ENCODE measurements at places on chromosomes 11 and 22.

DNA sequence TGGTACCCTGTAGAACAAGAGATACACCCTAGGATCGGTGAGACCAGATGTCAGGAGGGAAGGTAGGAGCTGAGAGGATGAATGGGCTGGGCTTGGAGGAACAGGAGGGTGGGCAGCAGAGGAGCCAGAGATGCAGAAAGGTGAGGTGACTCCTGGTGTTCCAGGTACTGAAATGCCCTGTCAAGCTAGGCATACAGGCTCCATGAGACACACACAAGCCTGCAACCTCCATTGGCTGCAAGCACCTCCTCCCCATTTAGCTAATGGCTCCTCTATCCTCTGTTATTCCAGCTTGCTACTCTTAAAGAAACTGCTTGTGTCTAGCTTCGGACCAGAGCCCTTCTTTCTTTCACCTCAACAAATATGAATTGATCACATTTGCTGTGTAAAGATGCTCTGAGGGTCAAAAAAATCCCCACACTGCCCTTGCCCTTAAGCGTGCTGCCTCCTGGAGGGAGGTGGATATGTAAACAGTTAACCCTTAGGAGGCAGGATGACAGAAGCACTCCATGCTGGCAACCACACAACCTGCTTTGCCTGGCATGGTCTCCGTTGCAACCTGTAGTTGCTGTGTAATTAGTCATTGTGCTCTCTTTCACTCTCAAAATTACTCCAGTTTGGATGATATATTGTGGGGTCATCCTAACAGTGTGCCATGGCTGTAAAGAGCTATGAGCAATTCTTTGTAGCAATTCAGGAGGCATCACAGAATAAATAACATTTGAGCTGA lies 156.0 kb downstream of the PKNOX2 start:
- DNase-seq, result no peak

DNA sequence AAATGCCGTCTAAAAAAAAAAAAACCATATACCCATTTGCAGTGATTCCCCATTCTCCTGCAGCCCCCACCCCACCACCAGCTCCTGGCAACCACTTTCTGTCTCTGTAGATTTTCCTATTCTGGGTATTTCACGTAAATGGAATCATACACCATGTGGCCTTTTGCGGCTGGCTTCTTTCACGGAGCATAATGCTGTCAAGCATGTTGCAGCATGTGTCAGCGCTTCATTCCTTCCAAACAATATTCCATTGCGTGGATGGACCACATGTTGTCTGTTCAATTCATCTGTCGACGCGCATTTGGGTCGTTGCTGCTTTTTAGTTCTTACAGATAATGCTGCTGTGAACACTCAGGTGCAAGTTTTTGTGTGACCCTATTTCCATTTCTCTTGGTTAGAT lies 14.8 kb upstream of the EMID1 start:
- no peak for DNase-seq

GRCh38 chr11:78291503-78292108 lies 102.9 kb downstream of the USP35 start:
- DNase-seq, result no peak

GRCh38 chr22:36816636-36817524 lies at the start of gene PVALB:
PVALB (minus strand) TSS chr22:36817035; CDS start chr22:36817005, 30 bp downstream.
- DNase-seq, result no peak

DNA sequence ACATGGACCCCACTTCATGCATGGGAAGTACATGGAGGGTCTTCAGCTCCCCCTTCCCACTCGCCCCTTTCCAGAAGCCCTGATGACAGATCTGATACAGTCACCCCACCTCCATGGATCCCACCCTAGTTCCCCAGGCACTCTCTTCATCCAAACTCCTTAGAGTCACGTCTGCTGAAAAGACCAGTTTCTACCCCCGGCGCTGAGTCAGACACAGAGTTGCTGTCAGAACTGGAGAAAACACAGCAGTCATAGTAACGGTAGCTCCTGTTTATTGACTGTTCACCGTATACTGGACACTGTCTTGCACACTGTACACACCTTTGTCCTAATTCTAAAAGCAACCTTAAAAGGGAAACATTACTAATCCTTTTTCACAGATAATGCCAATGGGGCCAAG lies 29.1 kb downstream of the DRD2 start:
- no peak for DNase-seq

GRCh38 chr22:49613511-49614270 lies 214.0 kb downstream of the BRD1 start:
- DNase-seq, result no peak

- DNase-seq, result no peak
Observed at GRCh38 chr11:26597899-26598298, 25.8 kb upstream of the MUC15 start.

- no peak for DNase-seq
Observed at GRCh38 chr11:75079546-75079945, 17.1 kb downstream of the OR2AT4 start.

DNA sequence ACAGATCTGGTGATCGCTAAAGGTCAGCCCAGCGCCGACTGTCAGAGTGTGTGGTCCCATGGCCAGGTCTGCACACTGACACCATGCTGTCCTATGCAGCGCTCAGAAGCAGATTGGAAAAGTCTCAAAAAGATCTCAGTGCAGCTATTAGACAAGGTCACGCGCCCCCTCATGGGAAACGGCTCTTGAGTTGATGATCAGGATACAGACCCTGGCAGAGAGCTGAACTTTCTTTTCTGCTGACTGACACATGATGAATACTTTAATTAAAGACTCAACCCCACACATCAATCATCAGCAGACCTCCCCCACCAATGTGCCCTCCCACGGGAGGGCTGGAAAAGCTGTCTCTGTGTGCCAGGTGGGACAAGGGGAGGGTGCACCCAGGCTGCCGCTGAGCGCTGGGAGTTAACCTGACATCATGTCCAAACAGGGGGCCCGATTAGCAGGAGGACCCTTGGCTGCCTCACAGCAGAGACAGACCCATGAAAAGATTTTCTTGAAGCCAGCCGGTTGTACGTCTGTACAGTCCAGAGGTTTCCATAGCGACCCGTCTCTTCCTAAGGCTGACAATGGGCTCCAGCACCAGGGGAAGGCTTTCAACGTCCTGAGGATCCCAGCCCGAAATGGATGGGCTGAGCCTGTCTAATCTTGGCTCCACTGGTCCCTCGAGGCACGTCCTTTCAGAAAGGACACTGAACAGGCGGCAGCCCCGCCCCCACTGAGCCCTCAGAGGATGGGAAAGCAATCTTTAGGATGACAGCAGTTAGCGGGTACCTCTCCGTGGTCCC lies 26.9 kb downstream of the RASD2 start:
- DNase-seq, result no peak

DNA sequence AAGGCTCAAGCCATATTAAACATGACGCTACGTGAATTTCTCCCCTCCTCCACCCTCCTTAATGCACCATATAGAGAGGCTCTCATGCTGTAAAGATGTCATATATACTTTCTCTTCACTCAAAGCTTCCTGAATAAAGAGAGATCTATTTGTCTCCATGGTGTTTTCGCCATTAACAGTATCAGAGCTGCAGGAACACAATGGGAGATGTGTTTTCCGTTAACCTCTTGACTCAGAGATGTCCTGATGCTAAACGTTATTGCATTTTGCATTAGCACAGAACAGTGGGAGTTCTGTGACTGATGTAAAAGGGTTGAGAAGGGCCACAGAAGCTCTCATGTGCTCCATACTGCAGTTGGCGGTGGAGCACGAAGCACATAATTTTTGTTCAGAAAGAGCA lies 25.7 kb upstream of the BLID start:
- no peak for DNase-seq

DNA sequence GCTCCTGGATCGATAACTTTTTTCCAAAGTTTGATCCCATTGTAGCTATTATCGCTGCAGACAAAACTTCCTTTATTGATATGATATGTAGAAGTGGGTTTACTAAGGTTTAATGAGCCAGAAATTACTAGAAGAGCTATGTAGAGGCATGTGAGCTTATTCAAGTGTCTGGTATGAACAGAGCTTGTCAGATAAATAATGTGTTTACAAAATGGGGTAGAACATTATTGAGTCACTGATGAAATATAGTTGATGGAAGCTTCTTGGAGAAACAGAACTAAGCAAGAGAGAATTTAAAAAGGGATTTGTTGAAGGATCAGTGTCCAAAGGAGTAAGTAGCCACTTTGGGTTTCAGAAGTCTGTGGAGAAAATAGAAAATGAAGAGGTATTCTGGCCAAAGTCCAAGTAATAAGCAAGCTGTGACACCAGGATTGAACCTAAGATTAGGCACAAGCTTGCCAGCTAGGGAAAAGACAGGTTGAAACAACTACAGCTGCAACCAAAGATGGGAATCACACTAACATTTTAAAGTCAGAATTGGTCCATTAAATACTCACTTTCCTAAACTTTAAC lies 104.3 kb downstream of the MAML2 start:
- DNase-seq, result no peak

DNA sequence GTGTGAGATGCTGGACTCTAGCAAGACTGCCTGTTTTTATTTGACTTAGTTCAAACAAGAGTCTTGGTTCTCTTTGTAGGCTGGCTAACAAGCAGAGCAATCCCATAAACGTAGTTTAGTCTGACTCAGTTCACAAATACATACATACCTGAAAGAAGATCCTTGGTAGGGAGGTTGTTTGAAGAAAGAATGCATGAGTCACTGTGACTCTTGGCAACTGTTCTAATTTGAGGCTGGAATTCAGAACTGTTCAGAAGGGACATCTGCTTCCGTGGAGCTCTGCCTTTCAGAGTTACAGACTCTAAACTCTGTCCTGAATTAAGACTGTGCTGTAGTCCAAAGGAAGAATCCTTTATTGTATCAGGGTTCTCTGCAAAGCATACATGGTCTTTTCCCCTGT lies 32.2 kb downstream of the C2CD3 start:
- DNase-seq, result no peak

- no peak for DNase-seq
Observed at GRCh38 chr11:125701858-125702621, 21.4 kb upstream of the ACRV1 start.

- DNase-seq, result no peak
Observed at GRCh38 chr22:27060190-27060589, 402.8 kb downstream of the MIAT start.

DNA sequence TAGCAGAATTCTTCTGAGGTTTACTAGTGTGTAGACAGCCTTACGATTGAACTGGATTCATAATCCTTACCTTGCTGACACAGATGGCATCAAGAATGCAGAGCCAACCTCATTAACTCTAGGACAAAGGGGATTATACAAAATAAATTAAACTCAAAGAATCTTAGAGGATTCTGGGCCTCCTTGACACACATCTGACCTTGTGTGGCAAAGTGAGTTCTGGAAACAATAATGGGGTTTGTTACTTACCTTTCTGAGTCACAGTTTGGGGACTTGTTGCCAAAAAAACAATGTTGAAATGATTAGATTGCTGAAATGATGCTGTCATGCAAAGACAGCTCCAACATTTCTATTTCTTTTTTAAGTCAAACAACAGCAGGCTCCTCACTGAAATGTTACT lies 179.1 kb upstream of the ISX start:
- DNase-seq, result no peak

- DNase-seq, result no peak
Observed at GRCh38 chr22:40531951-40532900, 104.3 kb downstream of the MRTFA start.

- DNase-seq, result no peak
Observed at GRCh38 chr11:86099874-86100273, 31.0 kb upstream of the PICALM start.

- DNase-seq, result no peak
Observed at GRCh38 chr11:15923183-15923582, 433.2 kb downstream of the SOX6 start.

DNA sequence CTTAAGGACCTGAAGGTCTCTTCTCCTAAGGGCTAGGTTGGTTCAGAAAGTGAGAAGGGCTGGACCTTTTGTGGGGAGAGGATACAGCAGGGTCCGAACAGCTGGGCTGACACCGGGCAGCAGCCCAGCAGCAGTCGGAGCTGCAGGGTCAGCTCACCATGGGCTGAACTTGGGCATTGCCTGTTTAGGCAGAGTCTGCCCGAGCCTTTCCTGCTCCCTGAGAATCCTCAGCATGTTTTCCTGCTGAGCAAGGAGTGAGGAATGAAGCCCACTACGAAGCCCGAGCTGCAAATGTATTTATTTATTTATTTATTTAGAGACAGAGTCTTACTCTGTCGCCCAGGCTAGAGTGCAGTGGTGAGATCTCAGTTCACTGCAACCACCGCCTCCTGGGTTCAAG lies 83.9 kb downstream of the PTPRJ start:
- no peak for DNase-seq

- no peak for DNase-seq
Observed at GRCh38 chr22:21762712-21763581, 27.4 kb upstream of the YPEL1 start.

DNA sequence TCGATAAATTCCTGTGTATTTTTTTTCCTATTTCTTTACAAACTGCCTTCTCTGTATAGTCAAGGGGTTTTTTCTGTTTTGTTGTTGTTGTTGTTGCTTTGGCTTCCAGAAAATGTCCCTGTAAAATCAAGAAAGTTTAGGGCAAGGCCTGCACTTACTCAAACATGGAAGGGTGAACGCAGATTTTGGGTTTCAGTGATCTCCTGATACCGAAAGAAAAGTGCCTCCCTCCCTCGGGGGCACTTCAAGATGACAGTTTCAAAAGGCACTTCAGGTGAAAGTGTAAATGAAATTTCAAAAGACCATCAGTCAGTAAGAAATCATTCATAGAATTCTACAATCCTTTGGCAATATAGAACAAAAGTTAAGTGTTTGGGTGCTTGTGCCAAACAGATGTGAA lies 43.4 kb upstream of the TMPRSS4 start:
- DNase-seq, result no peak

DNA sequence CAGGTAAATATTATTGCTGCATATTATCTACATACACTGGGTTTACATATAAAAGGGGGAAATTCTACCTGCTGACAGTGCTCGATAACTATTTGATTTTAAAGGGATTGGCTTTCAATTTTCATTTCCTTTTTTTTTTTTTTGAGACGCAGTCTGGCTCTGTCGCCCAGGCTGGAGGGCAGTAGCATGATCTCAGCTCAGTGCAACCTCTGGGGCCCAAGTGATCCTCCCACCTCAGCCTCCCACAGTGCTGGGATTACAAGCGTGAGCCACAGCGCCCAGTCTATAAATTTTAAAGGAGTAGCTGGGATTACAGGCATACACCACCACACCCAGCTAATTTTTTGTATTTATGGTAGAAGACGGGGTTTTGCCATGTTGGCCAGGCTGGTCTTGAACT lies 3.2 kb upstream of the PCF11 start:
- DNase-seq, result no peak

GRCh38 chr22:36860821-36861659 lies at the start of gene NCF4:
NCF4 (plus strand) TSS chr22:36861006; CDS start chr22:36861172, 166 bp downstream.
- no peak for DNase-seq

Data from T follicular helper cell (primary cell).